Muscle of leg (tissue), 16 donors: ENCODE measurements at places on chromosomes 2 and 18. TPM values are rescaled to one million over a fixed set of nuclear protein-coding genes. Genes with fewer than 3 reads are reported as not detected.

The HES6 gene
- total RNA-seq, result 17.1 TPM

DNA sequence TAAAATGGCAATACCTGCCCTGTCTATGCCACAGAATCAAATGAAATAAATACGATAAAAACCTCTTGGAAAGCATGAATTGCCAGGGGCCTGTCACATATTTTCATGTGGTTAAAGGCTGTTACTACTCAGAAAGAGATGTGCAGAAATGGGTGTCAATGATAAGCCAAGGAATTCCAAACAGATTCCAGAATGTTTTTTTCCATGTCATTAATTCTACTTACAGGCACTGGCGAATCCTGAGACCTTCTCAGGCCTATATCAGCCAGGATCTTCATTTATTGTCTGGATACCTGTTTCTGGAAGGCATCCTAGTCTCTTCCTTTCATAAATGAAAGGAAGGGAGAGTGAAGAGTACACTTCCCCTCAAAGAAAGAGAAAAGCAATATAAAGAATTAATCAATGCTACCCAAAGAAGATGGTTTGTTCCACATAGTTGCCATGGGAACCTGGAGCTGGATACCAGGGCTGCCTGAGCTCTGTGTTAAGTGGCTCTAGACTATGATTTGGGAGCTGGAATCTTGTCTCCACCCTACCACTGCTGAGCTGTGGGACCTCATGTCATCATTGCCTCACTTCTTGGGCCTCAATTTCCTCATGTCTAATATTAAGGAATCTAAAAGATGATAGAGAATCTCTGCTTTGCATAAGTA, 335.1 kb upstream of the SKOR2 start:
- no peak for DNase-seq

GRCh38 chr2:97701851-97702465, 11.4 kb upstream of the ZAP70 start:
- no peak for DNase-seq

The CYRIA gene
- 3.9 TPM for total RNA-seq

The KCNE4 gene
- 7.2 TPM for total RNA-seq

DNA sequence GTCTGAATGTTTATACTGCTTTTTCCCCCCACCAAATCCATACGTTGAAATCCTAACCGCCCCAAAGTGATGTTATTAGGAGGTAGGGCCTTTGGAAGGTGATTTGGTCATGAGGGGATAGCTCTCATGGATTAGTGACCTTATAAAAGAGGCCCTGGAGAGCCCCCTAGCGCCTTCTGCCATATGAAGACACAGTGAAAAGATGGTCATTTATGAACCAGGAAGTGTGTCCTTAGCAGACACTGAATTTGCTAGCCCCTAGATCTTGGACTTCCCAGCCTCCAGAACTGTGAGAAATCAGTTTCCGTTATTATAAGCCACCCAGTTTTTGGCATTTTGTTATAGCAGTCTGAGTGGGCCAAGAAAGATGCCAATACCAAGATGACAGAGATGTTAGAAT, 7.2 kb upstream of the TSN start:
- DNase-seq, result no peak

The PLB1 gene
- total RNA-seq, result 1.6 TPM

The FRZB gene
- total RNA-seq, result 19.2 TPM
